A673 (cell line): ENCODE measurements at places on chromosomes 6 and 20.

DNA sequence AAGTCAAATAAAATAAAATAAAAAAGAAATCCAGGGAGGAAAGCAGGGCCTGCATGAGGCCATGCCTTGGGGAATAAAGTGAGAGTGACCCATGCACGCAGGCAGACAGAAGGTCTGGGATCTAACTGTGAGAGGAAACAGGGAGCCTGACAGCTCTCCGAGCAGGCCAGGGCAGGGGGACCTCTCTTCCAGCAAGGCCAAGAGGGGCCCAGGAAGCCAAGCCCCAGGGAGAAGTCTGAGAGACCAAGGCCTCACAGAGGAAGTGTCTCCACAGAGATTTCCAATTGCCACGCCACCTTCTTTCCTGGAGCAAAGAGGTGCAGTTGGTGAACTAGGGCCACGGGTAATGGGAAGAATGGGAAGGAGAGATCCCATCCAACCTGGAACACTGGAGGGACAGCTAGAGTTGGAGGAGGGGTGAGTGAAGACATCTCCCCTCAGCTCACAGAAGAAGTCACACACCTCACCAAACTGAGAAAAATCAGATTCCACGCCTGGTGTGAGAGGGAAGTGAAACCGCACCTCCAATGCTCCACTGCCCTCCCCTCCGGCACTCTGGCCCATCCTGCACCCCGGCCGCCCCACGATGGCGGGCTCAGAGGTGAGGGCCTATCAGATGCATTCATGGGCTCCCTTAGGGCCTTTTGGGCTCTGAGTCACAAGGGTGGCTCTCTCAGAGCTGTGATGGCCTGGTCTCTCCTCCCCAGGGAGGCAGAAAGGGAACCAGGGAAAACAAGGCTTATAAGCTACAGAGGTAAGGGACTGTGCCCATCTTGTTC, 25.1 kb upstream of the TAF8 start:
- no peak for DNase-seq

DNA sequence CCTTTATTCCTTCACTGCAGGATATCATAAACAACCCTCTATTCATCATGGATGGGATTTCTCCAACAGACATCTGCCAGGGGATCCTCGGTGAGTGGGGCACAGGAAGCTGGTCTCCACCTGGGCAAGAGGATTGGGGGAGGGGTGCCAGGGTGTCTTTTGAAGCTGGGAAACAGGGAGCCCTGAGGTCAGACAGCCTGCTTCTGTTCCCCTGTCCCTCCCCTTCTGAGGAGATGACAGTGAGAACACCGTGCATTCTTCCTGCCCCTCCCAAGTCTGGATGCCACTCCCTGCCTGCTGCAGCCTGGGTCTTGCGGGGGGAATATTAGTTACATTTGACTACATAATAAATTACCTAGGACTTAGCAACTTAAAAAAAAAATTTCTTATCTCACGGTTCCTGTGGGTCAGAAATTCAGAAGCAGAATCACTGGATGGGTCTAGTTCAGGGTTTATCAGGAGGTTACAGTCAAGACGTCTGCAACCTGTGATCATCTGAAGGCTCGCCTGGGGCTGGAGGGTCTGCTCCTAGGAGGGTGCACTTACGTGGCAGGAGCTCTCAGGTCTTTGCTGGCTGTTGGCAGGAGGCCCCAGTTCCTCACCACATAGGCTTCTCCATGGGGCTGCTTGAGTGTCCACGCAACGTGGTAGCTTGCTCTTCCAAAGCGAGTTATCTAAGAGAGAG, 11.4 kb downstream of the CAPN11 start:
- no peak for DNase-seq

DNA sequence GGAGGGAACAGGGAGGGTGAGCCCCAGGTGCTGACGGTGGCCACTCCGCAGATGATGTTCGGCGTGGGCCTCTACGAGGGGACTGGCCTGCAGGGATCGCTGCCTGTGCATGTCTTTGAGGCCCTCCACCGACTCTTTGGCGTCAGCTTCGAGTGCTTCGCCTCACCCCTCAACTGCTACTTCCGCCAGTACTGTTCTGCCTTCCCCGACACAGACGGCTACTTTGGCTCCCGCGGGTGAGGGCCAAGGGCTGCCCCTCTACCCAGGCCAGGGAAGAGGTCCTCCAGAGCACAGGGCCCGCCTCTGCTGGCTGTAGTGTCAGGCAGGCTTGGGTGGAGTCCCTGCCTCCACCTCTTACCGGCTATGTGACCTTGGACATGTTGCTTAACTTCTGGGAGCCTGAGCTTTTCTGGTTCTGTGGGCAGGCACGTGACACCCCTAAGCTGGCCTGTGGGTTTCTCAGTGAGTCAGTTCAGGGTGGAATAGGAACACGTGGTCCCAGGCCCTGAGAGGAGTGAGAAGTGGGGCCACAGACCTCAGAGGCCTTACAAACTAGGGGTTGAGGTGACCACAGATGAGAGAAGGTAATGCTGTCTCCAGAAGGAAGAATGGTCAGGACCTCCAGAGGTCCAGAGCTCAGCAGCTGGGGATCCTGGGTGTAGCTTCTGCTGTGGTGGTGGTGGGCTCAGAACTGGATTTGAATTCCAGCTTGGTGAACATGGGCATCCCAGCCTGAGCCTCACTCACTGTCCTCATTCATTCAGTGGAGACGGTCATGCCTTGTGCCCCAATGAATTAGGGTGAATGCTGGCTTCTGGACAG, 11.9 kb downstream of the PCIF1 start:
- DNase-seq, result no peak

- DNase-seq, result peak; percentile 76
Measured at GRCh38 chr6:30544666-30545272, 11.5 kb downstream of the GNL1 start.

- no peak for DNase-seq
Measured at GRCh38 chr20:24751551-24751950, 197.5 kb upstream of the CST7 start.
